Activated naive CD8-positive, alpha-beta T cell treated with anti-CD3 and anti-CD28 coated beads for 36 hours (primary cell): ENCODE measurements at places on chromosomes 2 and 18. TPM values are rescaled to one million over a fixed set of nuclear protein-coding genes. Genes with fewer than 3 reads are reported as not detected.
A peak's percentile ranks its signal among the peaks of the same experiment; 100 is the strongest.

GRCh38 chr18:28108814-28109213 is 68.1 kb downstream of the CDH2 start:
- no peak for DNase-seq
- H3K36me3 ChIP-seq, result no peaks in the 10 kb centered on the region
- H3K4me3 ChIP-seq, result no peak overlapping the region

GRCh38 chr18:27749194-27749593 is 427.7 kb downstream of the CDH2 start:
- no peaks in the 10 kb centered on the region for H3K36me3 ChIP-seq
- no peaks in the 10 kb centered on the region for H3K27me3 ChIP-seq
- DNase-seq, result no peak

COL6A3 gene
- total RNA-seq, result 1.3 TPM

DNA sequence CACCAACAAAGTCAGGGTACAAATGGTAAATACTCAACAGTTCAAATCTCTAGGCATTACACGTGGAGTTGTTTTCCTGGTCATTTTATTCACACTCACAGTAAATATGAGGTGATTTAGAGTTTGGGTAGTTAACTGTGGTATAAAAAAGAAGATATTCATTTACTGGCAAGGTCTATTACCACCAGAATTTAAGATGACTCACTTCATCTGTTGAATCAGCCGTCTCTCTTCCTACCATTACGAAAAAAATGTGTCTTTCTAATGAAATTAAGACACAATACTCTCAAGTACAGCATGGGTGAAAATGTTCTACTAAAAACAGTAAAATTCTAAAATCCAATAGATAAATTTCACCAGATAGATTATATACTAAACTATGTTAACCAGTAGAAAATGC is 21.0 kb upstream of the GPR75 start:
- no peak for DNase-seq
- H3K27ac ChIP-seq, result no peak overlapping the region
- H3K36me3 ChIP-seq, result peaks cover 40% of the 10 kb centered on the region
- H3K4me1 ChIP-seq, result peaks cover 15% of the 10 kb centered on the region
- H3K27me3 ChIP-seq, result no peaks in the 10 kb centered on the region

GRCh38 chr2:94763318-94763717 is 107.9 kb upstream of the TEKT4 start:
- H3K27me3 ChIP-seq, result peaks cover 3% of the 10 kb centered on the region
- H3K4me1 ChIP-seq, result no peaks in the 10 kb centered on the region
- H3K36me3 ChIP-seq, result no peaks in the 10 kb centered on the region
- H3K27ac ChIP-seq, result no peak overlapping the region
- H3K4me3 ChIP-seq, result no peak overlapping the region

DNA sequence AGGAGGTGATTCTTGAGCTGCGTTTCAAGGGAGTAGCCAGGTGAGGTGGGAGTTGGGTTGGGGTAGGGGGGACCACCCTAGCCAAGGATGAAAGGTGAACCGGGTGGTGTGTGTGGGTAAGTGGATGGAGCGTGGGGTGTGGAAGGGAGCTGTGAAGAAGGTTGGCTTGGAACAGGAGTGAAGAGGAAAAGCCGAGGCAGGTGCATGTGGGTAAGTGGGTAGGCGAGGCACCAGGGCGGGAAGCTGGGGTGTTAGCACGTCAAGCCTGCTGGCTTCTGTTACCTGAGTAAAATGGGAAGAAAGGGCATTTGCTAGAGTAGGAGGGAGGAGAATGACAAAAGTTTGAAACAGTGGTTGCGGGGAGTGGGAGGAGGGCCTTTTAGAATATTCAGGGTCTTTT is 31.6 kb downstream of the TANC1 start:
- peaks cover 9% of the 10 kb centered on the region for H3K4me1 ChIP-seq
- no peak overlapping the region for H3K4me3 ChIP-seq
- DNase-seq, result no peak
- H3K27ac ChIP-seq, result no peak overlapping the region
- H3K27me3 ChIP-seq, result no peaks in the 10 kb centered on the region

- H3K4me3 ChIP-seq, result no peak overlapping the region
- H3K4me1 ChIP-seq, result peaks cover 12% of the 10 kb centered on the region
- H3K27me3 ChIP-seq, result no peaks in the 10 kb centered on the region
- no peak overlapping the region for H3K27ac ChIP-seq
- peaks cover 5% of the 10 kb centered on the region for H3K36me3 ChIP-seq
- DNase-seq, result no peak
These were observed 150.6 kb upstream of the EPC2 start for GRCh38 chr2:148493822-148494563.

DNA sequence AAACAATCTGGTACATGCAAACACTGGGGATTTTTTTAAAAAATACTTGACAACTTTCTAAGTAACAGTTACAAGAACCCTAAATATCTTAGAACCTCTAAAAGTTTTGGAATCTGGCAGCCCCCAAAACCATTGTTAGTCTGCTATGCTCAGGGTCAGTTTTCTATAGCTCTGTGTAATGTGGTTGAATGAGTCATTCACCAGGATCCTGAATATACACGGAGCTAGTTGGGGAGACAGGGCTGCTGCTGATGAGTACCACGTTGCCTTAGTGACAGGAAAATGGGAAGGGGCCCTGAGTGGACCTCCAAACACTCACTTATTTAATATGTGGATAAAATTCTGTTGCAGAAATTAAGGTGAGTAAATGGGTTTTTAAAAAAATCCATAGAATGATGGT is 36.9 kb upstream of the TANC1 start:
- H3K27ac ChIP-seq, result no peak overlapping the region
- no peak overlapping the region for H3K4me3 ChIP-seq

GRCh38 chr2:122867941-122868340 is 1112.5 kb downstream of the TSN start:
- H3K36me3 ChIP-seq, result no peaks in the 10 kb centered on the region
- DNase-seq, result no peak
- H3K27me3 ChIP-seq, result no peaks in the 10 kb centered on the region
- H3K27ac ChIP-seq, result no peak overlapping the region

STPG4 gene
- not detected for total RNA-seq

ALPI gene
- total RNA-seq, result not detected

DNA sequence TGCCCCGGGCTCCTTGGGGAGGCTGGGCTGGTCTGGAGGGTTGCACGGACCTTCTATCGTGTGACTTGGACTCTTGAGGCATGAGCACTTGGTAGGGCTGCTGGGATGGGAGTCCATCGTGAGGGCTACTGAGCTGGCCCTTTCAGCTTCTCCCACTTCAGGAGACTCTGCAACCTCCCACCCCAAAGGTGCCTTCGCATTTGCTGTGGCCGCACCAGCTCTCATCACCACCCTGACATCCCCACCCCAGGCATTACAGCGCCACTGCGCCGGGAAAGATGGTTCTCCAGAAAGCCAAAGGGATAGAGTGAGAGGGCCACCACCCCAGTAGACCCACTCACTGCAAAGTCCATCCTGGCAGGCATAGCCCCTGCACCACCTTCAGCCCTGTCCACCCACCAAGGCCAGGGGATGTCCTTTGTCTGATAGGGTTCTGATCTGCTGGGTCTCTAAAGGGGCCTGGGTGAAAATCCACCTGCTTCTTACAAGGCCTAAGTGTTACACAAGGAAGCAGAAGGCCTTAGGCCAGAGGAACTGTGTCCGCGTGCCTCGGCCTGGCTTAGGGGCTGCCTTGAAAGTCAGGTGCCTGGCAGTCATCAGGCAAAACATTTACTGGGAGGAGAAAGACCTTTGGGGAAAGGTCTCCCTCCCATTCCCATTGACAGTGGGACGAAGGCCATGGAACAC is 5.1 kb downstream of the EHD3 start:
- no peak for DNase-seq
- no peaks in the 10 kb centered on the region for H3K27me3 ChIP-seq
- H3K36me3 ChIP-seq, result no peaks in the 10 kb centered on the region
- H3K27ac ChIP-seq, result no peak overlapping the region

GRCh38 chr2:178282075-178282815 is 87.9 kb downstream of the OSBPL6 start:
- no peaks in the 10 kb centered on the region for H3K36me3 ChIP-seq
- DNase-seq, result no peak
- H3K27me3 ChIP-seq, result peaks cover 8% of the 10 kb centered on the region
- H3K4me1 ChIP-seq, result no peaks in the 10 kb centered on the region
- no peak overlapping the region for H3K4me3 ChIP-seq

DNA sequence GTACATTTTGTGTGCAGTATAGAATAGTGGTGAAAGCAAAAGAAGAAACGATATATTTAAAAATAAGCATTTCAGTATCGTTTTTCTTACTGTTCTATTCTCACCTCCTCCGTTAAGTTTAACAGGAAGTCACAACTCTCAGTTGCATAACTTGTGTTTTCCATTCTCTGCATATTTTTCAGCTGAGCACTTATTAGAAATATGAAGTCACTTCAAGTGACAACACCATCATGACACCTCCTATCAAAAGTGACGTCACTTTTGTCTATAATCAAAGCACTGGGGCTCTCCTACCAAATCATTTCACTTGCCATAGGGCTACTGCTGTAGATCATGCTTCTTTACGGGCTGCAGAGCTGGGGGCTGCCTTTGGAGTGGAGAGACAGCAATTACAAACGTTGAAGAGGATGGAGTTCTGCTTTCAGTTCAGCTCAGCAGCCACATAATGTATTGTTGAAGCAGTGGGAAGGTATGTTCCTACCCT is 36.3 kb downstream of the STAT4 start:
- peak; percentile 42 for DNase-seq
- H3K36me3 ChIP-seq, result peaks cover 75% of the 10 kb centered on the region
- H3K27me3 ChIP-seq, result no peaks in the 10 kb centered on the region
- H3K4me1 ChIP-seq, result peaks cover 77% of the 10 kb centered on the region
- peak overlapping the region; percentile 95 for H3K27ac ChIP-seq

GRCh38 chr2:61328707-61329251 is 142.1 kb downstream of the USP34 start:
- H3K4me3 ChIP-seq, result no peak overlapping the region
- peaks cover 22% of the 10 kb centered on the region for H3K36me3 ChIP-seq
- peaks cover 18% of the 10 kb centered on the region for H3K4me1 ChIP-seq
- DNase-seq, result no peak

USP37 gene
- 29.7 TPM for total RNA-seq

DNA sequence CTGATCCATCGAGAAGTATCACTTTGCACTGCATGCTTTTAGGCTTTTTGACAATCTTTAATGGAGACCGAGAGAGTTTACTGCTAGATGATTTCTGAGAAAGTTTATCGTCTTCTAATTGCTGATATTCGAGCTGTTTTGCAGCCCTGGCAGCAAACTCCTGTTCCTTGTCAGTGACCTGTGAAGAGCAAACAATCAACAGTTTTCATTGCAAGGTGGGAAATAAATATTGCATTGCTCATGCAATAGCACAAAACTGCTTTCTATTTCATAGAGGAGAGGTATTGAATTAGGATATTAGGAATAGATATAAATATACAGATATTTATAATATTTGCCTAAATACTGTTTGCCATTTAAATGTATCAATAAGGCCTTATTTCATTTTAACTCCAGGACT is 65.5 kb downstream of the EPB41L3 start:
- DNase-seq, result no peak
- no peak overlapping the region for H3K27ac ChIP-seq
- H3K4me1 ChIP-seq, result no peaks in the 10 kb centered on the region
- peaks cover 17% of the 10 kb centered on the region for H3K27me3 ChIP-seq
- no peak overlapping the region for H3K4me3 ChIP-seq

GRCh38 chr2:232652505-232652851 is 19.1 kb downstream of the EFHD1 start:
- no peaks in the 10 kb centered on the region for H3K36me3 ChIP-seq
- DNase-seq, result no peak
- no peak overlapping the region for H3K27ac ChIP-seq
- no peaks in the 10 kb centered on the region for H3K27me3 ChIP-seq
- no peak overlapping the region for H3K4me3 ChIP-seq

SETBP1 gene
- 3.8 TPM for total RNA-seq

GRCh38 chr18:11923450-11923849 is 15.3 kb upstream of the MPPE1 start:
- H3K4me1 ChIP-seq, result no peaks in the 10 kb centered on the region
- no peak overlapping the region for H3K27ac ChIP-seq

TMEM37 gene
- not detected for total RNA-seq

DNA sequence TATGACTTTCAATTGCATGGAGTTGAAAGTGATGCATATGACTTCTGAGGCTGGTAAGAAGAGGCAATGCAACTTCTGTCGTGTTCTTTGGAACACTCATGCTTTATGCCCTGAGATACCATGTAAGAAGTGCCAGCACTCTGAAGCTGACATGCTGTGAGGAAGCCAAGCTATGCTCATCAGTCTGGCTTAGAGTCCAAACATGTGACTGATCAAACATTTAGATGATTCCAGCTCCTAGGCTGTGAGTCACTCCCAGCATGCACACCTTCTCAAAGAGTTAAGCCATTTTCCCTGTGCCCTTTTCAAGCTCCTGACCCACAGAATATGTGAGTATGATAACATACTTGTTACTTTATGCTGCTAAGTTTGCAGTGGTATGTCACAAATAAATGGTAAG is 15.8 kb upstream of the VRK2 start:
- peaks cover 3% of the 10 kb centered on the region for H3K36me3 ChIP-seq
- no peak overlapping the region for H3K4me3 ChIP-seq
- H3K4me1 ChIP-seq, result peaks cover 8% of the 10 kb centered on the region
- no peak overlapping the region for H3K27ac ChIP-seq
- DNase-seq, result no peak

DNA sequence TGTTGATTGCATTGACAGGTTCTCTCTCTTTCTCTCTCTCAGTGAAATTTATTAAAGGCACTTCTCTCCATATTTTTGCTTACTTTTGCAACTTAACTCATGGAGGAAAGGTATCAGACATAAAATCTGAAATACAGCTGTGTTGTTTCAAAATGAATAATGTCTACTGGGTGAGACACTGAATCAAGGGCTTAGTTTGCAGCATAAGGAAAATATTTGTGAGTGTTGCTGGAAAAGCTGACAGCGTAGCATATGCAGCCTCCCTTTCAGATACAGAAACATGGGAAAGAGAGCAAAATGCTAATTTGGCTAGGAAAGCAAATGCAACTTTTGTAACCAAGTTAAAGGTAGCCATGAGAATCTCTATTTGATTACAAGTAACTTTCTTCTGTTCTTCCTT is 81.5 kb upstream of the COL3A1 start:
- H3K27me3 ChIP-seq, result peaks cover 4% of the 10 kb centered on the region
- no peaks in the 10 kb centered on the region for H3K4me1 ChIP-seq
- H3K27ac ChIP-seq, result no peak overlapping the region

GRCh38 chr2:25034081-25034480 is 7.8 kb upstream of the EFR3B start:
- no peaks in the 10 kb centered on the region for H3K36me3 ChIP-seq
- H3K4me3 ChIP-seq, result no peak overlapping the region
- no peaks in the 10 kb centered on the region for H3K27me3 ChIP-seq
- H3K27ac ChIP-seq, result no peak overlapping the region

SCN7A gene
- not detected for total RNA-seq

DNA sequence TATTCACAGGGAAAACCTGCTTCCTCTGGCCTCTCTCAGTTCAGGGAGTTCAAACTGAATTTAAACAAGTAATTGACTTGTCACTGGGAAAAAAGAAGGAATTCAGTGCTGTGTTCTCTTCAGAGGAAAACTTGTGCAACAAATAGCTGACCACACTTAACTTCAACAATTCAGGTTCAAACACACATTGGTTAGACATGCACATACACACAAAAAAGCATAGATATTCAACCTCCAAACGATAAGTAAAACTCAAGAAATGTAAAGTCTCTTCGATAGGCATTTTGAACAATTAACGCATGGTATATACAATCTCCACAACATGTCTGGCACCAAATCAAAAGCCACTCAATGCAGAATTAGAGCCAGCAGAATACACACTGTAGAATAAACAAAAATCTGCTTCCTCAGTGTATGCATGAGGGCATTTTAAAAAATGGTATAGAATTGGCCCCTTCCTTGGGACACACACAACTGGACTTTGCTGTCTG is 269.0 kb downstream of the TCF4 start:
- H3K4me1 ChIP-seq, result peaks cover 9% of the 10 kb centered on the region
- H3K36me3 ChIP-seq, result no peaks in the 10 kb centered on the region
- no peak overlapping the region for H3K27ac ChIP-seq
- DNase-seq, result no peak
- H3K27me3 ChIP-seq, result peaks cover 60% of the 10 kb centered on the region
